ENCODE measurements at places on chromosomes 16 and 17.

DNA sequence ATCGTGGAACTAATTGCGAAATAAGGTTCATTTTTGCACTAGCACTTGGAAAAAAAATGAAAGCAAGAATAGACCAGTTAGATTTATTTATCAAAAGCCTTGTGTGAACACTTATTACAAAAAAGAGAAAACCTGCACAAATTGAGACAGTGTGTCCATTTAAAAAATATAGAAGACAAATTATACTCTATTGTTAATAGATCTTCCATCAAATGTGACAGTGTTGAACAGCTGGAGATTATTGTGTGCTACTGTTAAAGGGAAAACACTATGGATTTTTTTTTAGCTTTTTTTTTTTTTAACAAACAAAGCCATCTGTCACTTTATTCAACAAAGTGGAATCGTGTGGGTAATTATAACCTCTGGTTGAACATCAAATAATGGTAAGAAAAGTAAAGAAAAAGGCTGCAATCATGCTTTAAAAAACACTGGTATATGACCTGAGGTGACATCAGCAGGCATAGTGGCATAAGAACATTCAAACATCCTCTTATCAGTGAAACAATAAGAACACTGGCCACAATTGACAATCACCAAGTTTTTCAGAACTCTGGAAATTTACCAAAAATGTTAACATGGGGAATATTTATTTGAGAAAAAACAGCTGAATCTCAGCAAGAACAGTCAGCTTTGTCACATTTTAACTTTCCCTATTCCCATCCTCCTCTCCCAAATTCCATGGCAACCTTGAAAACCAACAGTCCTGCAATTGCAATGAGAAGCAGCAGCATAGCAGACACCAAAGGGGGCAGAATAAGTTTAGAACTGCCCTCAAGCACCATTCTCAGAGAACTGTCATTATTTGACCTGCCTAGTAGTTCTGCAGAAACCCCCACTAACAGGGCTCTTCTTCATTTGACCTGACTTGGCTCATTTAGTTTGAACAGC is 442.3 kb upstream of the MON1B start:
- no peak for DNase-seq

- no peak for DNase-seq
These were observed 134.4 kb downstream of the MAF start for GRCh38 chr16:79466111-79466510.

- DNase-seq = no peak
These were observed 55.5 kb downstream of the OTOA start for GRCh38 chr16:21719283-21719682.

DNA sequence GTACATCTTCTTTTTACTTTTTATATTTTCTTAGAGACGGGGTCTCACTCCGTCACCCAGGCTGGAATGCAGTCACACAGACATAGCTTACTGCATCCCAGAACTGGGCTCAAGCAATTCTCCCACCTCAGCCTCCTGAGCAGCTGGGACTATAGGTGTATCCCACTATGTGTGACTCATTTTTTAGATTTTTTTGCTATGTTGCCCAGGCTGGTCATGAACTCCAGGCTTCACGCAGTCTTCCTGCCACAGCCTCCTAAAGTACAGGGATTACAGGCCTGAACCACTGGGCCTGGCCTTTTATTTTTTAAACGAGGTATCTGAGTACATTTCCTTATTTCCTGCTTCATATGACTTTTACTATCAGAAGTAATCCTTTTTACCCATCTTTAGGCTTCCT is 48.0 kb downstream of the GLG1 start:
- DNase-seq = no peak

GRCh38 chr16:12907670-12908233 is 6.4 kb downstream of the SHISA9 start:
- no peak for DNase-seq

- DNase-seq = no peak
These were observed 650.4 kb downstream of the WWOX start for GRCh38 chr16:78749745-78750268.

DNA sequence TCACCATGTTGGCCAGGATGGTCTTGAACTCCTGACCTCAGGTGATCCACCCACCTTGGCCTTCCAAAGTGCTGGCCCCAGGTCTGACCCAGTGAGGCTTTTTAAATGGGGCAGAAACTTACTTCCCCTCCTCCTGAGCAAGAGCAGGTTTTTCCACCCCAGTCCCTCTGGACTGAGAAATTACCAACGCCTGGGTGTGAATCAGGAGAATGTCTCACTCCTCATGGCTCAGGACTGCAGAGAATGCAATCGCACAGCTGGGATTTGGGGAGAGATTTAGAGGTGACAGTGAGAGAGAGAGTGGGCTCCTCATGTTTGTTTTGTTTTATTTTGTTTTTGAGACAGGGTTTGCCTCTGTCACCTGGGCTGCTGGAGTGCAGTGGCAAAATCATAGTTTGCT is 203.6 kb downstream of the RAB11FIP4 start:
- DNase-seq = no peak

DNA sequence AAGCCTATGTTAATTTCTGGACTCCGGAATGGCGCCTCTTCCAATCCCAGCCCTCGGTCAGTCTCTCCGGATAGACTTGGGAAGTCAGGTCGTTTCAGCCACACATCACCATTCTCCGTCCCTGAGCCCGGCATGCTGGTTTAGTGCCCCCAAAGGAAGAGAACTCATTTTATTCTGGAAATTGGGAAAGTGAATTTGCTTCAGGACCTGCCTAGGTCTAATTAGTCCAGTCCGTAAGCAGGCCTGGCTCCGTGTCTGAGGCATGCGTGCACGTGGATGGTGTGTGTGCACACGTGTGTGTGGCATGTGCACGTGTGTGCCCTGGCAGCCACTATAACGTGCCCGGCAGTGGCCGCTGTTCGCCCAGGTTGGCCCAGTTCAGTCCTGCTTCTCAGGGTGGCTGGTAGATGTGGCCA is 77.4 kb downstream of the RPA1 start:
- no peak for DNase-seq

- peak; percentile 29 for DNase-seq
These were observed 8.9 kb upstream of the RAPGEFL1 start for GRCh38 chr17:40168262-40168832.

DNA sequence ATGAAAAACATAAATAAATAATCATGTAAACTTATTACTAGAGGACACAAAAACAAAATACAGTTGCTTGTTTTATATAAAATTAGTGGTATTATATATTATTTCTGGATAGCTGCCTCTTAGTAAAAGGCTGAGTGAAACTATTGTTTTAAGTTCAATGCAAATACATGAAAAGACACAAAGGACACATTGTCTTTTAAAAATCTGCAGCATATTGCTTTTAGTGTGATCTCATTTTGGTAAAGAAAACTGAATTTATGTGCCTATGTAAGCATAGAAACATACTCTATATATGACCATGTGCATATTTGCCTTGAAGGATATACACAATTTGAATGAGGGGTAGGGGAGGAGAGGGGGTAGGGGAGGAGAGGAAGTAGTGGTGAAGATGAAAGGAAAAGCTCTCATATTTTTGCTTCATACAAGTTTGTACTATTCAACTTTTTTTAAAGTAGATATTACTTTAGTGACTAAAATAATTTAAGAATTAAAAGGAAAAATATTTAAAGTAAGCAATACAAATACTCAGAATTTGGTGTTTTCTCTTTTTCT is 5.8 kb downstream of the ABCA10 start:
- no peak for DNase-seq

GRCh38 chr17:66450008-66450851 is 147.8 kb downstream of the PRKCA start:
- DNase-seq = no peak

DNA sequence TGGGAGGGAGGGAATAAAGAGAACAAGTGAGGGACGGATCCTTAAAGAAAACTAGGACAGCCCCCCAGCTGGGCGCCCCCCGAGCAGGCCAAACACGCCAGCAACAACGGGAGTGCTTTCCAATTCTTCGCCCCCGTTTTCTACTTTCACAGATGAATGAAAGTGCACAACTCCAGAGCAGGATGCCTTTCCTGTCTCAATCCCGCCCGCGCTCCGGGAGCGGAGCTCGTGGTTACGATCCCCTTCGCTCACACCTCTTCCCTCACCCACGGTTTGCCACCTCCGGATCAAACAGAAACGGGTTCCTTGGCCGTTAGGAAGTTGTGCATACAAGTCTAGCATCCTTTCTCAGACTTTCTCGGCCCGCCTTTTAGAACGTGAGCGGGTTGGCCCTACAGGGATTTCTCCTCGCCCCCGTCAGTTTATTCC is 680 bp downstream of the SKA2 start:
- peak; percentile 26 for DNase-seq

DNA sequence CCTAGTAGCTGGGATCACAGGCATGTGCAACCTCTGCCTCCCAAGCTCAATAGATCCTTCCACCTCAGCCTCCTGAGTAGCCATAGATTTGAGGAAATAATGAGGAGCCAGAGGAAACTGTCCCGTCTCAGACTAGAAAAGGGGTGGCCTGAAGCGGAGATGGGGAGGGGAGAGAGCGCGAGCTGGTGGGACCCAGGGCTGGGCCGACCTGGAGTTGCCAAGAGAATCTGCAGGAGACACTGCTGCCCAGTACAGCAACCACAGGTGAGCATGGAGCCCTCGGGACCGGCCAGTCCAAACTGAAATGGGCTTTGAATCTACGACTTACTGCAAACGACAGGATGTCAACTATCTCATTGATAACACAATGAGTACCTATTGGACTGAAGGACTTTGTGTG is 24.3 kb downstream of the CD300A start:
- DNase-seq = no peak

- no peak for DNase-seq
These were observed 113.8 kb upstream of the CHMP6 start for GRCh38 chr17:80877729-80878303.

DNA sequence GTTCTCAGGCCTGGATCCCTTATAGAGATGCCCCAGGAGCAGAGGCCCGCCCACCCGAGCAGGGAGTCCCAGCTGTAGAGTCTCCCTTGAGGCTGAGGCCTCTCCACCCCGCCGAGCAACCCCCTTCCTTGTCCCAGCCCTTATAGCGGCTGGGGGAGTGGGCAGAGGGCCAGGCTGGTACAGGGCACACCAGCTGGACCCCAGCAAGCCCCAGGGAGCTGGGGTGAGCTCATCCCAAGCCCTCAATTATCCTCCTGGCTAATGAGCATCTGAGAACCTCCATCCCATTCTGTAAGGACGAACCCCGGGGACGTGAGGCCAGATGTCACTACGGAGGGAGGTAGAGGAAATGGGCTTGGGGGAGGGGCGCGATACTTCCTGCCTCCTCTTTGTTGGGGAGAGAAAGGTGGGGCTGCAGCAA is 3.2 kb upstream of the SNN start:
- DNase-seq = no peak

DNA sequence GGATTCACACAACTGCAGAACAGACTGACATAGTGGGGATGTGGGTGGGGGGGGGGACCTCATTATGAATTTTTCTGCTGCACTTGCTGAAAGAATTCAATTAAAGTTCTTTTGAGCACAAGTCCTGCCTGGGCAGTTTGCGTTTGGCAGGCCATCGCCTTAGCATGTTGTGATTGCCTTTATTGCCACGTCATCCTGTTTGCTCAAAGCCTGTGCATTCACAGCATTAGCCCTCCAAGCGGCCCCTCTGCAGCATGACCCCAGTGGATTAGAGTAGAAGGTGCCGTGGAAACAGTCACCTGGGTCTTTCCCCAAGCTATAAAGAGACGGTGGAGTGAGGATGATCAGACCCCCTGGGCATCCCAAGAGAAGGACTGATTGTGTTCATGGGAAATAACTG is 17.2 kb downstream of the MSI2 start:
- no peak for DNase-seq

GRCh38 chr17:9905902-9906301 is 831 bp upstream of the RCVRN start:
- DNase-seq = no peak

DNA sequence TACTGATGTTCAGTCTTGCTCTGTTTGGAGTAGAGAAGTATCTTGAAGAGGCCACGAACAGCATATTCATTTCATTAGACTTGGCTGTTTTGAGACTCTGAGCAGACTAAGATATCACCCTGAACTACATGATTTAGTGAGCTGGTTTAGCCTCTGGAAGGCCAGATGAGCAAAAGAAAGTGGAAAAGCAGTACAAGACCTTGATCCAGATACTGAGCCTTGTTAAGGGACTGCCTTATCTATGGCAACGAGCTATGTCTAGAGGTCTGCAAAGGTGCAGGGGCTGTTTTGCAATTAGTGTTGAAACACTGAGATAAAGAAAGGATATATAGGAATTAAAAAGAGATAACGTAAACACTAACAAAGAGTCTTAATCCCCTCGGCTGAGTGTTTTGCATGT is 231.4 kb downstream of the IRX3 start:
- no peak for DNase-seq

GRCh38 chr17:43880420-43880991 is 26.8 kb downstream of the MPP2 start:
- peak; percentile 37 for DNase-seq

DNA sequence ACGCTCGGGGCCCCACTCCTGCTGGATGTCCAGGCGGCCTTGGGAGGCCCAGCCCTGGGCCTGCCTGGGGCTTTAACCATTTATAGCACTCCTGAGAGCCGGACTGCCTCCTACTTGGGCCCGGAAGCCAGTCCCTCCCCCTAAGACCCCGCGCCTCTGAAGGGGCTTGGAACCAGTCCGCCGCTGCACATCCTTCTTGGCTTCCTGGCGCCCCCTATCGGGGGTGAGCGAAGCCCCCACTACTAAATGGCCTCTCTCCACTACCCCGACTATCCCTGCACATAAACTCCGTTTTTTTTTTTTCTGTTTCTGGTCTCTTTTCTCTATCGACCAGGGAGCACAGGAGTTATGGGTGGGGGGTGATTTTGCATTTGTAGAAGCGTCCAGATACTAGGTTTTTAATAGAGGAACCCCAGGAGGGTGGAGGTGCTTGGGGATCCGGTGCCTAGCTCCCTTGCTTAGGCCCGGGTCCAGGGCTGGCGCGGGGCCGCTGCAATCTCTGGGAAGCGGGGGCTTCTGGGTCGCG is 633 bp upstream of the NOL3 start:
- DNase-seq = no peak

GRCh38 chr17:39666231-39666600 is 1.1 kb downstream of the TCAP start:
- no peak for DNase-seq

DNA sequence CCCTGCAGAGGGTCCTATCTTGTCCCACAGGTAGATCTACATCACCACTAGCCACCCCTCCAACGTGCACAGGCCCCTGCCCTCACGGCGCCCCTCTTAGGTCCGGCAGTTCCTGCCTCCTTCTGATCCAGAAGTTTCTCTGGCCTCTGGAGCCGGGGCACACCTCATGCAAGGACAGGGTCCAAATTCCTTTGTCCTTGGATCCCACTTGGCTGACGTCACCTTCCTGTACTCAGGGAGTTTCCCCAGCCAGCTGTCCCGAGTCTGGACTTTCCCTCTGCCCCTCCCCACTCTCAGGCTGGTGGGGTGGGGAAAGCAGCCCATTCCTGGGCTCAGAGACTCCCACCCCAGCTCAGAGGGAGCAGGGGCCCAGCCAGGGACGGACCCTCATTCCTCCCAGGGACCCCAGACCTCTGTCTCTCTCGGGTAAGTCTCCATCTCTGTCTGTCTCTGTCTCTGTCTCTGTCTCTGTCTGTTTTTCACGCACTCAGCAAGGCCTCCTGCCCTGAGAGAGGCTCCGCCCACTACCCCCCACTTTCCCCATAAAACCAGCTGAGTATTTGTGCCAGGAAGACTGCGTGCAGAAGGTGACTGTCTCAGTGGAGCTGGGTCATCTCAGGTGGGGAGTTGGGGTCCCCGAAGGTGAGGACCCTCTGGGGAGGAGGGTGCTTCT is at the start of gene IL32:
Gene IL32 (plus strand): TSS at position 572 of the 673 bp plus-strand sequence. CDS start 172 bp downstream, outside the sequence.
- peak; percentile 72 for DNase-seq

- no peak for DNase-seq
These were observed 41.7 kb upstream of the MGAT5B start for GRCh38 chr17:76826330-76827068.

- no peak for DNase-seq
These were observed 303.5 kb downstream of the FOXL1 start for GRCh38 chr16:86881861-86882273.

- DNase-seq = no peak
These were observed 44.6 kb upstream of the MAF start for GRCh38 chr16:79644971-79645667.
